ENCODE measurements at places on chromosomes 4 and X.

- DNase-seq, result no peak
Measured at GRCh38 chrX:97065973-97066372, 182.3 kb downstream of the RPA4 start.

DNA sequence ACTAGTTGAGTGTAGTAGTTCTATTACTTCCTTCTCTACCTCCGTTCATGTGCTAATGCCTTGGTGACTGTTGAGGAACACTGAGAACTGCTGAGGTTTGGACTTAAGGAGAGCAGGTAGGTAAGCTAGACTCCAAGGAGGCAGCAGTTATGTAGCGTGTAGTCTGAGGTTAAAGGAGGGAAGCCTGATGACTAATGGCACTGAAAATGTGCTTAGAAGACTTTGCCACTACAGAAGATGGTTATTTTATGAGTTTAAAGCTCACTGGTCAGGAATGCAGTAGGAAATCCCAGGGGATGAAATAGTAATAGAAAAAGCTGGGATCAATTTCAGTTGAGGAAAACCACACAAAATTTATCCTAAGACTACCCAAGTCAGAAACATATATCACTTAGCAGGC is 1077.3 kb downstream of the RAPGEF2 start:
- no peak for DNase-seq

DNA sequence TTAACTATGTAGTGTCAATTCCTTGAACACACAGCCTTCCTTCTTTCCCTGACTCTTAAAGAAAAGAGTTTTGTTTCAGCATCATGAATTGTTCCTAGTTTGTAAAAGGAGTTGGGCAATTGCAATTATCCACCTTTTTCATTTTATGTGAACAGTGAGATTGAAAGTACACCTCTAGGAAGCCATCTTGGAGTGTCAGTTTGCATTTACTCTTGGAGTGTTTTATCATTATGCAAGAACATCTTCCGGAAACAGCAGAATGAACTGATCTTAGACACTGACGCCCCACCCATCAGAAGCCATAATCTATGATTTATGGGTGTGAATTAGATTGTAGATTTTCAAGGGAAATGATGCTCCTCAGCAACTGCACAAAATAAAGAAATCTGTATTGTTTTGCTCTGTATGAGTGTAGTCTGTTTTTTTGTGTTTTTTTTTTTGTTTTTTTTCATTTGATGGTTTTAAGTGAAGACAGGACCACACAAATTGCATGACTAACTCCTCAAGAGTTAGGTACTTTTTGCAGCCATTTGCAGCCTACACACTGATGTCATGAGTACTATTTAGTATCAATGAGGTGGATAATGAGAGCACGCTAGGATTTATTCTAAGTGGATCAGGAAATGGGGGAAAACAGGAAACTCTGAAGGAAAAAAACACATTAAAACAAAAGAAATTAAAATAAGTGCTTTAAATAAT is 19.5 kb upstream of the FGF2 start:
- DNase-seq, result no peak

DNA sequence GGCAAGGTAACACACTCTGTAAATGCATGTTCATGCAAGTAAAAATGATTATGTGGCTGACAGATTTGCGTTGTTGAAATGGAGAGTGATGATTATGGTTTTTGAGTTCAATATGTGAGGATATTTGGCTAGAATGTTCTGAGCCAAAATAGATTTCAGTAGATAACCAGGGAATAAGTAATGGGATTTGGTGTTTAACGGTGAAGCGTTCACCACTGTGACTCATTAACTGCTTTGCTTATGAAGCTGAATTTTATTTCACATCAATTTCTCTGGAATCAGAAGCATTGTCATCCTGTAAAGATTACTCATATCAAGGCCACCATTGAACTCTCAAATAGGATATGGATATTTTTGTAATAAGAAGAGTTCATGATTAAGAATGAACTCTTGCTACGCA is 11.7 kb downstream of the AFP start:
- DNase-seq, result no peak

DNA sequence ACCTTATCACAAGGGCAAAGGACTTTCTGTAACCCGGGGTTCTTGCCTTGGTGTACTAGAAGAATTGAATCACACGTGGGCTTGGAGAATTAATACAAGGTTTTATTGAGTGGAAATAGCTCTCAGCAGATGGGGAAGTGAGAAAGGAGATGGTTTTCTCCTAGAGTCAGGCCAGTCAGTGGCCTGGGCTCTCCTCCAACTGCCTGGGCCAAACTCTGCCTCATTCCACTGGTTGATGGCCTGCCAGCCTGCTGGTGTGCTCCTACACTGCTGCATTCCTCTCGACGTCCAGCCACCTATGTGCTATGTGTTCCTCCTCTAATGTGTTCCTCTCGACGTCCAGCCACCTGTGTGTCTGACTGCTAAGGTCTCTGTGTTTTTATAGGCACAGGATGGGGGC is 35.3 kb upstream of the SPIN2A start:
- DNase-seq, result no peak

GRCh38 chr4:909821-910220 is 22.3 kb downstream of the GAK start:
- no peak for DNase-seq

DNA sequence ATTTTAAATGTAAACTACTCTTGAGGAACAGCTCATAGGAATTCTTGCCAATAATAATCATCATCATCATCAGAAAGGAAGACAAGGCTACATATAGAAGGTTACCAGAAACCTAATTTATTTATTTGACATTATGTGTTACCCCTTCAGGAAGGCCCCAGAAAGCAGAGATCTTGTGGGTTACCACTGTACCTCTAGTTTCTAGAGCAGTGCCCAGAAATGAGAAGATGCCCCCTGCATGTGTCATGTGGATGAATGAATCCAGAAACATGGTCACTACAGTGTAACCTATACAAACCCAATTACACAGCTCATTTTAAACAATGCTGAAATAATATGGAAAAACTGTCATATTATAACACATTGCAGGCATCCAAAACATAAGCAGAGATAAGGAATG is 70.4 kb downstream of the ARAP2 start:
- DNase-seq, result no peak

Measured in stimulated activated CD8-positive, alpha-beta memory T cell treated with anti-CD3 and anti-CD28 coated beads, Interleukin-4, amount 100 ng/mL, for 4 hours (primary cell).